ENCODE measurements at places on chromosomes 1 and 21.

DNA sequence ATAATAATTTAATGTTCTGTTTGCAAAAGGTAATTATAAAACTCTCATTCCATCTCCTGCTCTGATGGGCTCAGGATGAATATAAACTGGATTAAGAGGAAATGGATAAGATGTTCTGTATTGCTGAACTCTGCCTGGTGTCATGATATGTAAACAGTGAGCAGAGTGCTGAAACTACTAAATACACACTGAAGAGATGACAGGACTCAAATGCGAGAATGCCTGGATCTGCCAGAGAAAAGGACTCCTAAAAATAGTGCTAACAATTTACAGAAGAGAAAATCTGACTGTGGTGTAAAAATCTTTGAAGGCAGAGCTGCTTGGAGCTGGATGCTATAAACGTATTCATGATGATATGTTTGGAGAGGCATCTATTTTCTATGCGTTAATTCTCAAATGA is 303.2 kb downstream of the RWDD3 start:
- no peak for DNase-seq

DNA sequence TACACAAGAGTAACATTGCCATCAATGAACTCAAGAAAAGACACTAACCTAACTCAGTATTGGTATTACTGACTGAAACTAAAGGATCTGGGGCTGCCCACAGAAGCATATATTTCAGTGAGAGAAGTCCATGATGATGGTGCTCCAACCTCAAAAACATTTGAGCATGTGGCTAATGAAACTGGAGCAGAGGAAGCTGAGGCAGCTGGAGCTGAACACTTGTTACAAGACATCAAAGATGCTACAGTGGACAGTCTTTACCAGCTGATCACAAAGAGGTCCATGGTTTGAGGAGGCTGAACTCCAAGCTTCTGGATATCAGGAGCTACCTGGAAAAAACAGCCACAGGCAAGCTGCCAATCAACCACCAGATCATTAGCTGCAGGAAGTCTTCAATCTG is 42.2 kb upstream of the TTC39A start:
- no peak for DNase-seq

DNA sequence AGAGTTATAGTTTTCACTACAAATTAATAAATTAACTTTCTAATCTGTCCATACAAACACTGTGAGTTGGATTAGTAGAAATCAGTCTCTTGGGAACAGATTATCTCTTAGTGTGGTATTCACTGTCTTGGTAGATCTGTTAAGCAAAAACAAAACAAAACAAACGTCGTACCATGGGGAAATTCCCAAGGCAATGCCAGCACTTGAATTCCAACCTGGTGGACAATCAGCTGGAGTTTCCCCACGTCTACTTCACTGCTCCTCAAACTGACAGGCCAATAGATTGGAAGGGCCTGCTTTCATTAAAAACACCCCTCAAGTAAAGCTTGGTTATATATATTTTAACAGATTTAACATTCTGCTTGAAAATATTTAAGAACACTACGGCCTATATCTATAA is 31.9 kb downstream of the GDAP2 start:
- DNase-seq, result no peak

- DNase-seq, result no peak
These were observed 55.4 kb upstream of the GREM2 start for GRCh38 chr1:240667351-240667750.

DNA sequence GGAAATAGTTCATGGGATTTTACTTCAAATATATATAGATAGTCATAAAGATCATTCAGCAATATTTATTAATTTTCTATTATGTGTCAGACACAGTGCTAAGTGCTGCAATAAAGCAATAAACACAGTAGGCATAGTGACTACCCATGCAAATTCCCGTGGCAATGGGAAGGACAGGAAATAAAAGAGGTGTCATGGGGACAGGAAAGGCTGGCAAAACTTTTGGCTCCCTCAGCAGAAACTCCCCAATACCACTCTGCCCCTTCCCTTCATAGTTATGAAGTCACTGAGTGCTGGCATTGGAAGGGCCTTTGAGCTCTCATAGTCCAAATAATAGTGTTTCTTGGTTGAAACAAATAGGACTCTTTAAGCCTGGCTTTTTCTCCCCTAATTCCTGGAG is 104.4 kb upstream of the DPT start:
- no peak for DNase-seq

- DNase-seq, result no peak
These were observed 22.9 kb downstream of the SMAP2 start for GRCh38 chr1:40396420-40396819.

DNA sequence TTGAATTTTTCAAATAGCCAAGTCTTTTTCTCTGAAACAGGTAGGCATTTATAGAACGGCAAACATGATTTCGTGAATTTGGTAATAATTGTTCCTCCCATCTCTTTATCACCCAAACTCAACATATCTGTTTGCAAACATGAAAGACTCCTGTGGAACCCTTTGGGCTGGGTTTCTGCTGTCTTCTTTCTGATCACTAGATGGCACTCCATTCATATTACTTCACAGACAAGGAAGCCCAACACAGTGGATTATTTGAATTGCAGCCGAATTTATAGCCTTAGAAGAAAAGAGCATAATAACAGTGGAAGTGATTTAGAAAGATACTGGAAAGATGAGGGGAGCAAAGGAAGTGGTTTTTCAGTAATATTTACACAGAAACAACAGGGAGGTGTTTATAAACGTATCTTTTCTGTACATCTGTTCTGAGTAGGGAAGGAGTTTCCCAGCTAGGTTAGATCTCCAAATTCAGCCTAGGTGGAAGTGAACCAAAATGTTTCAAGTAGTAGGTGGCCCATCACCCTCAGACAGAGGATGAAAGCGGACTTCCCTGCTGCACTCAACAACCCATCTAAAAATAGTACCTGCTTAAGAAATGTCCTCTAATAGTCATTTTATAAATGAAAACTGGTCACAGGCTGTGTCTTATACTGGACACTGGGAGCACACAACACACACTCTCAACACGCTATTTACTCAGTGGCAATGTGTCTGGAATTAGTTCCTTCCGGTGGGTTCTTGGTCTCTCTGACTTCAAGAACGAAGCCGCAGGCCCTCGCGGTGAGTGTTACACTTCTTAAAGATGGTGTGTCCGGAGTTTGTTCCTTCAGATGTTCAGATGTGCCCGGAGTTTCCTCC is 67.6 kb downstream of the MAP3K21 start:
- no peak for DNase-seq

GRCh38 chr1:37932759-37933158 is 14.1 kb downstream of the INPP5B start:
- no peak for DNase-seq

DNA sequence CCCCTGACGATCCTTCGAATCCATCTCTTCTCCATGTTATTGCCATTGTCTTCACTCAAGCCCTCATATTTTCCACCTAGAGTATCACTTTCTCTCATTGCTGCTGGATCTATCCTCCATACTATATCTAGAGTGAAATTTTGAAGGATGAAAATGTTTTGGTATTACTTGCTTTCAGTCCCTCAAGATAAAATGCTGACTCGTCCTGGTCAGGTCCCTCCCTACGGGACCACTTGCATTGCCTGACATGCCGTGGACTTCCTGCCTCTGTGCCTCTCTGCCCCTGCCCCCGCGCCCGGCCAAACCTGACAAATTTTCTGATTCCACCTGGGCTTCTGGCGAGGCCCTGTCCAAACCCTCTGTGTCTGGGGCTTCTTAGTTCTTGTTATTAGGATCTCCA is 23.6 kb downstream of the SPATA46 start:
- DNase-seq, result no peak

Measured in stimulated activated CD8-positive, alpha-beta memory T cell treated with anti-CD3 and anti-CD28 coated beads, Interleukin-2, amount 100 ng/mL, for 1 hour (primary cell).